ENCODE measurements at places on chromosomes 7 and 10.

DNA sequence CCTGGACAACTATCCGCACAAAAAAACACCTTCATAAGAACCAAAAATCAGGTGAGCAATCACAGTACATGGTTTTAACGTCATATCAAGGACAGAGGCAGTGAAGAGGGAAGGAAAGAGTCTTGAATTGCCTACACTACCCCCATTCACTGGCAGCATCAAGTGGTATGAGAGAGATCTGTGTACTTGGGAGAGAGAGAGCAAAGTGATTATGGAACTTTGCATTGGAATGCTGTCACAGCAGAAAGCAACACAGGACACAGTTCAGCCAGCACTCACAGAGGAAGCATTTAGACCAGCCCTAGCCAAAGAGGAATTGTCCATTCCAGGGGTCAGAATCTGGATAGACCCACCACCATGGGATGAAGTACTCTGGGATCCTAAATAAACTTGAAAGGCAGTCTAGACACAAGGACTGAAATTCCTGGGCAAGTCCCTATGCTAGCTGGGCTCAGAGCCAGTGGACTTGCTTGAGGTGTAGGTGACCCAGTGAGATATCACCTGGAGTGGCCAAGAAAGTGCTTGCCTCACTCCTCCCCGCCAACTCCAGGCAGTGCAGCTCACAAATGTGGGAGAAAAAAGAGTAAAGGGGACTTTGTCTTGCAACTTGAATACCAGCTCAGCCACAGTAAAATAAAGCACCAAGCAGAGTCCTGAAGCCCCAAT lies 30.5 kb upstream of the SFTPD start:
- no peak for DNase-seq

- DNase-seq = no peak
These were observed 32.3 kb downstream of the CDK1 start for GRCh38 chr10:60810437-60811182.

GRCh38 chr10:5665373-5666007 lies 905 bp downstream of the ASB13 start:
- no peak for DNase-seq

DNA sequence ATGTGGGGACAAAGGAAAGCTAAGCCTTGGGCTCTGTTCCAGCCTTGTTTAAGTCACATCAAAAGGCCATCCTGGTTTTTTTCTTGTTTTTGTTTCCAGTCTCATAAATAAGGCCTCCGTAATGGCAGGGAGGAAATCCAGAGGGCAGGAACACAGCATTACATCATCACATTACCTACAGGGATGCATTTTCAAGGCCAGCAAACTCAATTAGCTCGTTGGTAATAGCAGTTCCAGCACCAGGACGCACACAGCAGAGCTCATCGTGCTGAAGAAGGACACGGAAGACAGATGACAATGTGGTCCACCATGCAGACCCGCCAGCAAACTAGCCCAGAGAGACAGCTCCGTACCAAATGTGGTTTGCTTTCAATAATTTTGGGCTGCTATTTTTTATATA lies 1209.2 kb downstream of the TYW1 start:
- no peak for DNase-seq

DNA sequence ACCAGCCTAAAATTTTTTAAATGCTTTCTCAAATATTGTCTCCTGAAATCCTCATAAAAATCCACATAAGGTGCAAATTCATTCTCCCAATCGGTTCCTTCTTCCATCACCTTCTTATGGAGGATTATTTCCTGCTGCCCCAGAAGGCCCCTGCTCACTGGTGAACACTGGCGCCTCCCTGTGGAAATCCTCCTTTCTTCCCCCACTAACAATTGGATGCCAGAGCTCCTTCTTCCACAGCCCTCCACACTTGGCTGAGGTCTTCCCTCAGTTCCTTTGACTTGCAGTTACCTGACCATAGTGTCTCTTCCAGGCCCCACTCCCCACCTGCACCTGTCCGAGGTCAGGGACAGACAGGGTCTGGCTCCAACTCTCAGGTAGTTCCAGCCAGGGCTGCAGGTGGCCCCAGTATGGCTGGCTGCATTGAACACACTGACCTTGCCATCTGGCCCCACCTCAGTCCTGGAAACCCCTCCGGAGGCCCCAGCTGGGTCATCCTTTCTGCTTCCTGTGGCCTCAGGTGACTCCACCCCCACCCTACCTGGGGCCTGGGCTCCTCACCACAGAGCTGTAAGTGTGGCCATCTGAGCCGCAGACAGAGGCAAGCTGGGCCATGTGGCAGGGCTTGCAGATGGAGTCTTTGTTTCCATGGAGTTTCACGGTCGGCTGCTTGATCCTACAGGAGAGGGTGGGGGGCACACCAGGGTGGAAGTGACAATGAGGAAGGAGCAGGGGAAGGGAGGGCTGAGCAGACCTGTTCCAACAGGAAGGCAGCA lies 18.4 kb downstream of the SPOCK2 start:
- no peak for DNase-seq

DNA sequence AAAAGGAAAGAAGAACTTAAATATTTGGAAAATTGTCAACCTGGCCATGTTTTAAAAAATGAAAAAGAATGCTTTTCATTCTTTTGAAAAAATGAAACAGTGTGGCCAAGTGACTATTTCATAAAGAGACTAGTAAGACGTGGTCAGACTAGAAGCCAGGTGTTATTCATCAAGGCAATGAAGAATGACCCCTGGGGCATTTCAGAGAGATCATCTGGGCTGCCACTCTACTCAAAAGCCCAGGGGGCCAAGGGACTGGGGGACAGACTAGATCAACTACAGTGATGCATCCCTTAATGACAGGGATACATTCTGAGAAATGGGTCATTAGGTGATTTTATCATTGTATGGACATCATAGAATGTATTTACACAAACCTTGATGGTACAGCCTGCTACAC lies 199.4 kb downstream of the STK31 start:
- DNase-seq = no peak

- DNase-seq = no peak
These were observed 26.5 kb downstream of the LMTK2 start for GRCh38 chr7:98133181-98133580.

DNA sequence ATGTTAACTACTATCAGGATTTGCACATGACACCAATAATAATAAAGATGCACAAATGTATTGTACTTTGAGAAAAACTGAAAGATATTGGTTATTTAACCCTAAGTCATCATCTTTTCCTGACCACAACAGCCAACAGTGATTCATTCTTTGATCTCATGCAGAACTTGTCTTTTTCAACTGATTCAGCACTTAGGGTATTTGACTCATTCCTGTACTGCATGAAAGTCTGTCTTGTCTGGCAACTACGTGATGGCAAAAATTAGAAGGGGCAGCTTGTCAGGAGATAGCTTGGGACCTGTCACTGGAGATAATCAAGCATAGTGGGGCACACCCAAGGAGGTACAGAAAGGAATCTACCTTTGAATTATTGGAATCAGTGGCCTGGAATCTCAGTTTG lies 77.8 kb upstream of the LRRC17 start:
- no peak for DNase-seq

- no peak for DNase-seq
These were observed 44.1 kb downstream of the NPY start for GRCh38 chr7:24328050-24328449.

- DNase-seq = no peak
These were observed 6.3 kb upstream of the SEMA3A start for GRCh38 chr7:84200859-84201258.

DNA sequence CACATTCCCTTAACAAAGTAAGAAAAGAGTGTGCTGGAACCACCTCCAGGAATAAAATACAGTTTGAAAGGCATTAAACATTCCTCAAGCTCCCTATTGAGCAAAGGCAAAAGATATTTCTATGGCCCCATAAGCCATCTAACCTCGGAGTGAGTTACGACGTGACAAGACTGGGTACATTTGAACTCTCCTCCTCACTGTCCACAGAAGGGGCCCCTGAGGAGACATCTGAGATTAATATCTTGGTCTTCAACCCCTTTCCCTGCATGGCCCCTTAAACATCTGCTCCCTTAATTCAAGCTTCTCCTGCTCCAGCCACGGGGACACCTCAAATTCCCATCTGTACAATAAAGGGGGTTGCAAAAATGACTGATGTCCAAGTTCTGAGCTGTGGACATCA lies 526 bp downstream of the GIMAP1 start:
- no peak for DNase-seq
